Retina (tissue), 1 donor: ENCODE measurements at places on chromosomes 4 and X.
A peak's percentile ranks its signal among the peaks of the same experiment; 100 is the strongest.

DNA sequence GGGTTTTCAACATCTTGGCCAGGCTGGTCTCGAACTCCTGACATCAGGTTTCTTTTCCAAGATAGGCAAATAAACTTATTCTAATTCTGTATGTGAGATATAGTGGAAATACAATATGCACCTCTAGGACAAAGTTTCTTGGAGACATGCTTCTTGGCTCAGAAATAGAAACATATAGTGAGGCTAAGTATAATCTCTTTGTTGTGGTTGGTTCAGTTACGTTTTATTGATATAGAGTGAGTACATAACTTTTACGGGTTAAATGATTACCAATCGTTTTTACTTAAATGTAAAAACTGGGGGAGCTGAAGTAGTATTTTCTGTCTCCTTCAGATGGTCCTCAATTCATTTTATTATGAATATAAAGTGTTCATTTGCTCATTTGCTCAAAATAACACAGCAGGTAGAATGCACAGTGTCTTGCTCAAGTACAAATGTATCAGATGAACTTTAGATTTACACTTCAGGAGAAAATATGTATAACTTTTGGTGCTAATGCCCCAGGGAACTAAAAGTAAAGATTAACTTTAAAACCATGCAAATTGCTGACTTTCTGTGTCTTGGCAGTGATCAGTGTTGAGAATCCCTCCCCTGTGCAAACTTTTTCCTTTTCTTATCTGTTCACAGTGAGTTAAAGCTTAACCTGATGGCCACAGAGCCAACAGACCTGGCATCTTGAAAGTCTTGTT lies 77.6 kb downstream of the AFF1 start:
- DNase-seq = no peak

DNA sequence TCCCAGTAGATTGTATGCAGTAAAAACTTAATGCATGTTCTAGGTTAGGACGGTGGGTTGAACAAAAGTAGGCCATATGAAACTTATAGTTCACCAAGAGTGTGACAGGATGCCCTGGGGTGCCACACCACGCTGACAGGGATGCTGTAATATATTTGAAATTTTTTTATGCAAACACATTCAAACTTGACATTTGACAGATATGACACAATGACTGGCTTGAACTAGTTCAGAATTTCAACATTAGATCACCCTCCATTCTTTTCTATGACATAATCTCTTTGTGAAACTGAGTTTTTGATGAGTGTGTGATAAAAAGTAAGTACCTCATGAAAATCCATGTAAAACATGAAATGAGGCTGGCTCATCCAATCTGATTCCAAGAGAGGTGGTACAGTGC lies 198.4 kb downstream of the PALLD start:
- DNase-seq = no peak

DNA sequence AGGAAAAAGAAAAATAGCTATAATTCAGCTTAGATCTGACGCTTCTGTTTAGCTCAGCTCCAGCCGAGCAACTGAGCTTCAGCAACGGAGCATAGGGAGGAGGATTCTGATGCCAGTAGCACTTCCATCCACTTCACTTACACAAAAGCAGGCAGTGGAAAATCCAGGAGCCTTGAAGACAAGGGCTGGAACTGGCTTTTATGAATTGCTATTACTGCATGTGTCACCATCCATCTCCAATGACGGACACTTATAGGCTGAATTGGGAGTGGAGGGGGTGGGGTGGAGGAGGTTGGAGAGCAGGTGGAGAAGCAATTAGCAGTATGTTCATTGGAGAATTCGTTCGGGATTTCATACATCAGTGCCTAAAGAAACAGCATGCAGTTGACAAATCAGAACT lies 15.6 kb downstream of the ENOX2 start:
- peak; percentile 14 for DNase-seq

GRCh38 chr4:114783215-114783595 lies 184.6 kb downstream of the UGT8 start:
- DNase-seq = no peak

DNA sequence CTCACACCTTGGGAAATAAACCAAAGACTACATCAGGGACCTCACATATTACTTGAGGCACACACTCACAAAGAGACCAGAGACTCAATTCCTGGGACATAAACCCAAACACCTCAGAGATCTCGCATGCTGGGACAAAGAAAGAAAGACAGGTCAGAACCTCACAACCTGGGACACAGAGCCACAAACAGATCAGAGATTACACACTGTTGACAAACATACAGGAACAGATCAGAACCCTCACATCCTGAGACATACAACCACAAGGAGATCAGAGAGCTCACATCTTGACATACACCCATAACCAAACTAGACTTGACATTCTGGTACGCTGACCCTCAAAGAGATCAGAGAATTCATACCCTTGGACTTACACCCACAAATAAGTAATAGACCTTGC lies 17.3 kb downstream of the SUV39H1 start:
- DNase-seq = no peak

DNA sequence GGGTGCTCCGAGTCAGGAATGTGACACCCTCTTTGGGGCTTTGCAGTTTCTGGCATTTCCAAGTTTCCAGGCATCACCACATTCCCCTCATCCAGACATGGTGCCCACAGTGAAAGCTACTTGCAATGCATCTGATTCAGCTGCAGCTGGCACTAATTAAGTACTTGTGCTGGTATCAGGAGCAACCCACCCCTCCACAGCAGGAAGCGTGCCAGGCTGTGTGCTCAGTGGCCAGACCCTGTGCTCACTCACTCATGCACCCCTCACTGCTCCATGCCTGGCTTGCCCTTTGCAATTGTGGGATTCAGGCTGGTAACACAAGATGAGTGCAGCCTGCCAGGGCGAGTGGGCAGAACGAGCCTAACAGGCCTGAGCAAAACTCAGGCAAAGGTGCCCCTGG lies 271.2 kb downstream of the EPHA5 start:
- no peak for DNase-seq
